Nasal cavity respiratory epithelium epithelial cell of viscerocranial mucosa (primary cell): ENCODE measurements at places on chromosomes 11 and 22. TPM values are rescaled to one million over a fixed set of nuclear protein-coding genes. Genes with fewer than 3 reads are reported as not detected.

MISFA gene
- total RNA-seq = 0.50 TPM in 1 of 2 replicates, not detected in the other

BTG4 gene
- total RNA-seq = 0.34 and 0.43 TPM in 2 replicates

KRTAP5-10 gene
- total RNA-seq = not detected in 2 replicates

HSPB2 gene
- total RNA-seq = not detected in 2 replicates

OR4C6 gene
- total RNA-seq = not detected in 2 replicates

KCNK4 gene
- not detected in 2 replicates for total RNA-seq

OR52H1 gene
- total RNA-seq = 0.36 TPM in 1 of 2 replicates, not detected in the other
